ENCODE measurements at places on chromosomes 5 and 9.

GRCh38 chr5:75275756-75276155, 39.1 kb upstream of the ANKRD31 start:
- DNase-seq, result no peak

GRCh38 chr5:89954916-89955315, 454.6 kb downstream of the CETN3 start:
- DNase-seq, result no peak

GRCh38 chr5:159163027-159163700, 46.2 kb downstream of the RNF145 start:
- peak; percentile 94 for DNase-seq

- no peak for DNase-seq
These were observed 2.7 kb downstream of the RPL37 start for GRCh38 chr5:40832345-40832744.

GRCh38 chr5:146390469-146390868, 51.8 kb downstream of the POU4F3 start:
- DNase-seq, result no peak

Measured in fibroblast of mammary gland (primary cell).